ENCODE measurements at places on chromosomes 2 and 18.

- DNase-seq = no peak
These were observed 118.7 kb downstream of the STPG4 start for GRCh38 chr2:47036489-47036769.

- DNase-seq = no peak
These were observed 76.6 kb downstream of the BAZ2B start for GRCh38 chr2:159539701-159540100.

DNA sequence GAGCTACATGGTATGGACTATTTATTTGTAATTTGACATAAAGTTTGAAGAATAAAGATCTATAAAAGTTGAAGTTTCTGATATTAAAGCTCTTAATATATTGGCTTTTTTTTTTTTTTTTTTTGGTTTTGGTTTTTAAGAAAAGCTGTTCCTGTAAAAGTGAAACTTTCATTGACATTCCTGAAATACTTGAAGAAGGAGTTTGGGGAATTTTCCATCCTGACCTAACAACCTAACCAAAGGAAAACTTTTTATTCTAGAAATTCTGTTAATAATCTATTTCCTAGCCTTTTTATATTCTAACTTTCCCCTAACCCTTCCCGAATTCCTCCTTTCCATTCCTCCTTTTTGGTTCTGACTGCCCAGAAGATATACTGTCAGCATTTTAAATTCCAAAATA lies 83.7 kb downstream of the ACSL3 start:
- DNase-seq = no peak

- no peak for DNase-seq
These were observed 19.4 kb upstream of the HNRNPA3 start for GRCh38 chr2:177193240-177193639.

DNA sequence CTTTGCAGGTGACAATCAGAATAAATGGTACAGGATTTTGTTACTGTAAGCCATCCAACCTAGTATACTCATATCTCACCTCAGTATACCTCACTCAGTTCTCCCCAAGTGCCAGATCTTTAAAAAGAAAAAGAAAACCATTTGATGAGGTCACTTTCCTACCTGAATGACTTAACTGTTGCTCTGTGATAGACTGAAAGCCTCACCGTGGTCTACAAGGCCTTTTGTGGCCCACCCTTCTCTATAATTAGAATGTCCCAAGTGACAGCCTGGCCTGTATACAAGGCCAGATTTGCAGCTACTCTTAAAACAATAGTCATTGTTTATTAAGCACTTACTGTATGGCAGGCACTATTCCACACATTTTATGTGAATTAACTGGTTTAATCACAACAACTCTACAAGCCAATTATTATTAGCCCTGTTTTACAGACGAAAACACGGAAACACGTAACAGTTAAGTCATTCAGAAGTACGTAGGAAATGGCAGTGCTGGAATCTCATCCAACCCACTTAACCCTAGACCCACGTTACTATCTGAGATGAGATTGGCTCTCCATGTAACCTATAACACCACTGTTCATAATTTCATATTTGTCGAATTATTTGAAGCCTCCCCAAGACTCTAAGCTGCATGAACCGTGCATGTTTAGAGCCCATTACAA lies 28.3 kb downstream of the PKP4 start:
- DNase-seq = no peak

- no peak for DNase-seq
These were observed 206.5 kb downstream of the PRKCE start for GRCh38 chr2:45857867-45858520.

- DNase-seq = no peak
These were observed 35.8 kb upstream of the DYSF start for GRCh38 chr2:71417300-71418202.

DNA sequence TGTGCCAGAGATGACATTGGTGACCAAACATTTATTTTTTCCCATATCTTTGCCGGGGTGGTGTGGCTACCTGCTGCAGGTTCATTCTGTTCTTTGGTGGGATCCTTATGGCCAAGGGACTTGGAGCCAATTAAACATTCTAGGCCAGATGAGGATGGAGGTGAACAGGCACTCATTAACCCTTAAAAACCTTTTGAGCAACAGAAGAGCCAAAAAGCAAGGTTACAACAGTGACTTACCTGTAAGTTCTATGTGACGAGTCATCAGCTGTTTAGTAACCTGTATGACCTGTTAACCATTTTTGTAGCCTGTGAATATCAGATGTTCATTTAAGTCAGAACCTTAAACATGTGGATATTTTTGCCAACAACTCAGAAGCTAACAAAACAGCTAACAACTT lies 105.6 kb downstream of the XRCC5 start:
- DNase-seq = no peak

GRCh38 chr18:43830947-43831346 lies 553.7 kb upstream of the SYT4 start:
- DNase-seq = peak; percentile 65

DNA sequence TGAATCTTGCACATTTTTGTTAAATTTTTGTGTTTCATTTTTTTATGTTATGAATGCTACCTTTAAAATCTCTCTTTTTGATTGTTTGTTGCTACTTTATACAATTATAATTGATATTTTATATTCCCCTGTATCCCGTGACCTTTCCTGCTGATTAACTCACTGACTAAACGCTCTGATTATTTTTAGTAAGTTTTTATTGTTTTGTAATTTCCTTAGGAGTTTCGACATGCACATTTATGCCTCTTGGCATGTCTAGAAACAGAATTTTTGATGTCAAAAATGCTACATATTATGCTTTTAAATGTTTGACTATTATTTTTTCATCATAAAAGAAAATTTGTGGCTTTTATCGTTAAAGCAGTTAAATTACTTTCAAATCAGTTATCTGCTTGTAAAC lies 1131.6 kb upstream of the TMEFF2 start:
- no peak for DNase-seq

- no peak for DNase-seq
These were observed 112.1 kb downstream of the UPP2 start for GRCh38 chr2:158213773-158214172.

DNA sequence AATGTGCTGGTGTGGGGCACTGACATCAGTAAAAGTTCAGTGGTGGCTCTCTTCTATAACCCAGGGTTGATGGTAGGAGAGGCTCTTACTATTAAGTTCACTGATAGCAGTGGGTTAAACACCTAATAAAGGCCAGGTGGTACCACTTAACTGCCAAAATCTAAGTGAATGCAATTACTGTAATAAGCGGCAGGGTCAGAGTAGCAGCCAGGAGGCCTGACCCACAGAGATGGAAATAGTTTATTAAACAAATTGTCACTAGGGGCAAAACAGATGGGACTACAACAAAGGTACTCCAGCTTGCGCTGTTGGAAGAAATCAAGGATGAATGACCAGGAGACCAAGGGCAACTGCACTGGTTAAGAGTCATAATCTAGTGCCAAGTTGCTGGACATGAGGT lies 26.6 kb downstream of the ZSWIM2 start:
- DNase-seq = no peak

DNA sequence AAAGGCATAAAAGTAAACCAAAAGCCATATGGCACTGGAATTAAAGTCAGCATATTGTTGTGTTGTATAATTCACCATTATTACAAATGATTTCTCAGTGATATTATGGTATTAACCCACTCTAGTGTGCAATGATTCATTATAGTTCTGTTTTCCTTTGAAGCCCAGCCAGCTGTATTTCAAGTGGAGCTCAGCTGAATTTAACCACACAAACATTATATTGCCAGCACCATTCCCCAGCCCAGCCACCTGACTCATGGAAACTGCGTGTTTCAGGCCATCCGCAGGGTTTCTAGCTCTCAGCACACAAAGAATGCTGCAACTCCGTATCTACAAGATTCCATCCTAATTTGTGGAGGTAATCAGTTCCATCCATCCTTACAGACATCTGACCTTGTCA lies 166.8 kb upstream of the CHAC2 start:
- peak; percentile 34 for DNase-seq

GRCh38 chr18:57827646-57828045 lies 24.5 kb upstream of the ATP8B1 start:
- DNase-seq = no peak

DNA sequence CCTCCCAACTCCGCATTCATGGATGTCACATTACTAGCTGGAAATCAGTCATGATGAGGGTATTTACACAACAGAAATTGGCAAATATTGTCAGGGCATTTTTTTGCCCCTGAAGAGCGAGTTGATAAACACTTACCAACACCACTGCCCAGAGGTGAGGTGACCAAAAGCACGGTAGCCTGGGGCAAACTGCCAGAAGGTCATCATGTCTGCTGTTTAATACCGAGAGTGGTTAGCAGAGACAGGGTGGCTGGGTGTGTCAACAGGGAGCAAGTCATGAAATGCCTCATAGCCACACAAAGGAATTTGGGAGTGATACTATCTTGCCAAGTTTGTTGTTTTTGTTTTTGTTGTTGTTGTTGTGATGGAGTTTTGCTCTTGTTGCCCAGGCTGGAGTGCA lies 37.0 kb upstream of the EPC2 start:
- no peak for DNase-seq

DNA sequence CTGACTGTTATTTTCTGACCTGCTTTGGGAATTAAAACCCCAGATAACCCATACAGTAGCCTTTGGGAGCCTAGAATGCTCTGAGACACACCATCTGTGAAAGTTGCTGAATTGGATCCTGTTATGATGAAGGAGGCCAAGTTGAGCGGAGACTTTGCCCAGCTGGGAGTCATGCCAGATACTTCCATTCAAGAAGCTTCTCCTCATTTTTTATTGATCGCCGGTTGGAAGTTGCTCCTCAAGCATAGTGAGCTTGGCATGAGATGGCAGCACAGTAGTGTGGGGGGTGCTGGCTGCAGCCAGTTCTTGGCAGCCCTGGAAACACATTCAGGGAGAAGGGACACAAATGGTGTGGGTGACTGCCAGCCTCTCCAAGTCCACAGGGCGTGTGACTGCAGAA lies 270.7 kb upstream of the NRP2 start:
- DNase-seq = no peak

GRCh38 chr2:128754246-128754724 lies 435.6 kb upstream of the HS6ST1 start:
- no peak for DNase-seq

DNA sequence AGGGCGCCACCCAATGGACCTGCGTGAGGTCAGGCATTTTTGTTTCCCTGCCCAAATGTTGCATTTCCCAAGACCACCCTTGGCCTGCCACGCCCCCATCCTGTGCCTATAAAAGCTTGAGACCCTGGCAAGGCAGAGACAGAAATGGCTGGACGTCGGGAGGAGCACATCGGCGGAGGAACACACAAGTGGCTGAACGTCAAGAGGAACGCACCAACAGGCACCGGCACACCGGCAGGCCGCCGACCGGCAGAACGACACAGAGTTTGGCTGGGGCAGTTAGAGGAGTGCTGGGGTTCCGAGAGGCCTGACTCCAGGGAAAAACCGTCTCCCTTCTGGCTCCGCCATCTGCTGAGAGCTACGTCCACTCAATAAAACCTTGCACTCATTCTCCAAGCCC lies 35.9 kb downstream of the DCDC2C start:
- no peak for DNase-seq

DNA sequence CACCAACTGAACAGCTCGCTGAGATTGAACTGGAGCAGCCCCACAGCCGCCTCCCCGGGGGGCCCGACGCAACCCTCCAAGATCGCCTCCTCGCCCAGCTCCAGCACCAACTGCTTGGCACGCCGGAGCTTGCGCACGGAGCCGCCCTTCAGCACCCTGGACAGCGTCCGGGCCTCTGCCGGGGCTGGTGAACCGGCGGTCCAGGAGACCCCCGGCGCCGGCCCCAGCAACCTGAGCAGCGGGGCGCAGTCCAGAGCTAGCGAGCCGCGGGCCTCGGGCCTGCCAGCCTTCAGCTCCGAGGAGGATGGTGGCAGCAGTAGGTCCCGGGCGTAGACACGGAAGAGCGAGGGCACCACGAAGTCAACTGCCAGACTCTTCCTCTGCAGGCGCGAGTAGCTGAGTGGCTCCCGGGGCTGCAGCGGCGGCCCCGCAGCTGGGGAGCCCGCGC lies 1.2 kb downstream of the ALK start:
- no peak for DNase-seq

DNA sequence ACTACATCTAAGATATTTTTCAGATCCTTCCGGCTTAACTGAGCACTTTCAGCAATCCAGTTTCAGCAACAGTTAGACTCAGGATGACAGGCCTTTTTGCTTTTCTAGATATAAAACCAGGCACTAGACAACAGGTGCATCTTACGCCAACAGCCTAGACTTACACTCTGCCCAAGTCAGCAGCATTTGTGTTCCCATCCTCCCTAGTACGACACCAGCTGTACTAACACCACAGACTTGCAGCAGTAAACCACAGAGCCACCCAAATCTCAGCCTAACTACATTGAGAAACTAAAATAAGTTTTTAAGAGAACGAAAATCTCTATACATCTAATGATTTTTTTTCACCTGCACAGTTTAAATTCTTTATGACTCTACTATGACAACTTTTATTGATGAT lies 89.9 kb upstream of the DNMT3A start:
- no peak for DNase-seq
